ENCODE measurements at places on chromosomes 5 and 9.

GRCh38 chr9:69085569-69086283 lies 50.2 kb downstream of the FXN start:
- DNase-seq = no peak

GRCh38 chr5:95838001-95838520 lies 15.5 kb upstream of the GLRX start:
- no peak for DNase-seq

GRCh38 chr9:110526426-110526825 lies 53.1 kb downstream of the SVEP1 start:
- no peak for DNase-seq

DNA sequence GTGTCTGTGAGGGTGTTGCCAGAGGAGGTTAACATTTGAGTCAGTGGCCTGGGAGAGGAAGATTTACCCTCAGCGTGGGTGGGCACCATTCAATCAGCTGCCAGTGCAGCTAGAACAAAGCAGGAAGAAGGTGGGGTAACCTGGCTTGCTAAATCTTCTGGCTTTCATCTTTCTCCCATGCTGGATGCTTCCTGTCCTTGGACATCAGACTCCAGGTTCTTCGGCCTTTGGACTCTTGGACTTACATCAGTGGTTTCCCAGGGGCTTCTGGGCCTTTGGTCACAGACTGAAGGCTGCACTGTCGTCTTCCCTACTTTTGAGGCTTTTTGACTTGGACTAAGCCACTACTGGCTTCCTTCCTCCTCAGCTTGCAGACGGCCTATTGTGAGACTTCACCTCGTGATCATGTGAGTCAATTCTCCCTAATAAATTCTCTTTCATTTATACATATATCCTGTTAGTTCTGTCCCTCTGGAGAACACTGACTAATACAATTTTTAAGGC lies 38.1 kb downstream of the PBX3 start:
- DNase-seq = no peak

GRCh38 chr5:31847354-31847753 lies 208.4 kb downstream of the PDZD2 start:
- no peak for DNase-seq

- no peak for DNase-seq
Observed at GRCh38 chr5:137609127-137609526, 110.0 kb upstream of the SPOCK1 start.

DNA sequence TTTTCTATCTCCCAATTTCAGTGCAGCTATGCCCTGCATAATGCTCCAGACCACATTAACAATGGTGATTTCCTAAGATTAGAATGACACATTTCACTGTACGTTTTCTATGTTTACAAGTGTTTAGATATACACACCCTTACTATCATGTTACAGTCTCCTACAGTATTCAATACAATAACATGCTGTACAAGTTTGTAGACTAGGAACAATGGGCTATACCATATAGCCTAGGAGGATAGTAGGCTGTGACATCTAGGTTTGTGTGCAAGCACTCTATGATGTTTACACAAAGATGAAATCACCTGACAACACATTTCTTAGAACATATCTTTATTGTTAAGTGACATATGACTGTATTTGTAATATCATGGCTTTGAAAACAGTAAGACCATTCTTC lies 1435.6 kb upstream of the NUDT12 start:
- no peak for DNase-seq

DNA sequence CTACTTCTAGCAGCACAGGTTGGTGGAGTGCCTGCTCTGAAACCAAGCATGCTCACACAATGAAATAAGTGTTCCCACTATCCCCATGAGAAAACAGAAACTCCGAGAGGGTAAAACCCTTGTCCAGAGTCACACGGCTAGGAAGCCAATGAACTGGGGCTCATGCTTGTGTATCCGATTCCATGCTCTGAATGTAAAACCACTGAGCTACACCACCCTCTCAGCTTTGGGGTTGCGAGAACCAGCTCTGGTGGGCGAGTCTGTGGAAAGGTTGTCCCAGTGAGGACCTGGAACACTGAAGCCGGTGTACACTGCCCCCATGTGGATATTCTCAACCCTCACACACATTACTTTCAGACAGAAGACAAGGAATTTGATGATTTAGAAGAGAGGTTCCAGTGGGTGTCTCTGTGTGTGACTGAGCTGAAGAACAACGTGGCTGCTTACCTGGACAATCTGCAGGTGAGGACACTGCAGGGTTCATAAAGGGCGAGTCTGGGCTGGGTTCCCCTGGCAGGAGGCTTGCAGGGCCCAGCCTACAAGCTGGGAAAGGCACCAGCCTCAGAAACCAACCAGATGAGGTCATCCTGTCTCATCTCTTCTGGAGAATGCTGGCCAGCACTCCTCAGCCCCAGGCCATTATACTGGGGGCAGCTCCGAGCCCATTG lies 37.4 kb downstream of the ARHGEF37 start:
- no peak for DNase-seq

GRCh38 chr5:37876943-37877342 lies 37.1 kb upstream of the GDNF start:
- DNase-seq = no peak

DNA sequence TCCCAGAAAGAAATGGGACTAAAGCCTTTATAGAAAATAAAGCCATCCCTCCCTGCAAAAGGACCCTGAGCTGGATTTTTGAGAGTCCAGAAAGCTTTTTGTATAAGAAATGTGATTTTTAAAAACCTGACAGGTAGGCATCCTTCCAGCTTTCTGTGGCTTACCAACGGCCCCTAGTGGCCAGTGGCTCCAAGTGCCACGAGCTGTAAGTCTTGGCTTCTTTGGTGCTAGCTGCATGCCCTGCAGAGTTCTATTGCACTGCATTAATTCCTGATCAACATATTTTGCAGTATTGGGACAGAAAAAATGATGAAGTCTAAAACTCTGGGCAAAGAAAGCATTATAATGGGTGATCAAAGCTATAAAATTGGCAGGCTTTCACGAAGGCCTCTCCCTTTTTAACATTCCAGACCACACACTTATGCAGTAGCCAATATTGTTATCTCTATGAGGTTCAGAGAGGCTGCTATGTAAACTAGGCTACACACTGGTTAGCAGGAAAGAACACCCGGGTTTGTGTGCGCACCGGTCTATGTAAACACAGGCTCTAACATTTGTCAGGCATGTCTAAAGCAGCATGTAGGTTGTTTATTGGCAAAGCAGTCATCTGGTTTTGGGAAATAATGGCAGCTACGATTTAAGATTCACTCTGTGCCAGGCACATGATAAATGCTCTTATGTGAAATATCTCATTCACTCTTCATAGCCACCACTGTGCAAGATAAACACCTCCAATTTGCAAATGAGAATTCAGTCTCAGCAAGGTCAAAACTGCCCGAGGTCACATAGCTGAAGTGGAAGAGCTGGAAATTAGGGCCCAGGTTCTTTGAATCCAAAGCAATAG lies 55.2 kb downstream of the NMUR2 start:
- no peak for DNase-seq

DNA sequence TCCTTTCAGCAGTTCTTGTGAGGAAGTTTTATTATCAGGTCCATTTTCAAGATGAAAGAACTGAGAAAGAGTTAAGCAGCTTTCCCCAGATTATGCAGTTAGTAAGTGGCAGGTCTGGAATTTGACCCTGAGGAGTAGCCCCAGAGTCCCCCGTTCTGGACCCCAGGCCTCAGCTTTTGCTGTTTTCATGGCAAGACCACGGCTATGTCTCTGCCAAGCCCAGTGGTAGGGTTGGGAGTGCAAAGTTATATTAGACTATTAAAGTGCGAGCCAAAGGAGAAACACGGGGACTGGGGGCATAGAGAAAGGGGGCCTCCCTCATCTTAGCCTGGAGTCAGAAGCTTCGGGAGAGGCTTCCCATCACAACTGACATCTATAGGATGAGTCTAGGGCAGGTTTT lies 19.3 kb upstream of the ORM1 start:
- DNase-seq = no peak

GRCh38 chr5:129748913-129749880 lies 1.3 kb downstream of the MINAR2 start:
- no peak for DNase-seq

DNA sequence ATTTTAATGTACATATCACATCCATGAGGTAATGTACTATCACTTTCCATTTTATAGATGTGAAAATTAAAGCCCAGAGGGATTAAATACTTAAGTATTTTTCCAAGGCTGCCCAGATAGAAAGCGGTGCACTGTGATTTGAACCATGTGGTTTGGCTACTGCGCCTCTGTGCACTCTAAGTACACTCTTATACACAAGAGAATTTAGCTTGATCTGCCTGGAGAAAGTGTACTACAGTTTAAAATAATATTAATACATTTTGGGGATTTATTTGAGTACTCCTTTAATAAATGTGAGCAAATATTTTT lies 360.4 kb upstream of the ACTBL2 start:
- DNase-seq = no peak

- no peak for DNase-seq
Observed at GRCh38 chr9:106885451-106885850, 22.5 kb downstream of the ZNF462 start.

DNA sequence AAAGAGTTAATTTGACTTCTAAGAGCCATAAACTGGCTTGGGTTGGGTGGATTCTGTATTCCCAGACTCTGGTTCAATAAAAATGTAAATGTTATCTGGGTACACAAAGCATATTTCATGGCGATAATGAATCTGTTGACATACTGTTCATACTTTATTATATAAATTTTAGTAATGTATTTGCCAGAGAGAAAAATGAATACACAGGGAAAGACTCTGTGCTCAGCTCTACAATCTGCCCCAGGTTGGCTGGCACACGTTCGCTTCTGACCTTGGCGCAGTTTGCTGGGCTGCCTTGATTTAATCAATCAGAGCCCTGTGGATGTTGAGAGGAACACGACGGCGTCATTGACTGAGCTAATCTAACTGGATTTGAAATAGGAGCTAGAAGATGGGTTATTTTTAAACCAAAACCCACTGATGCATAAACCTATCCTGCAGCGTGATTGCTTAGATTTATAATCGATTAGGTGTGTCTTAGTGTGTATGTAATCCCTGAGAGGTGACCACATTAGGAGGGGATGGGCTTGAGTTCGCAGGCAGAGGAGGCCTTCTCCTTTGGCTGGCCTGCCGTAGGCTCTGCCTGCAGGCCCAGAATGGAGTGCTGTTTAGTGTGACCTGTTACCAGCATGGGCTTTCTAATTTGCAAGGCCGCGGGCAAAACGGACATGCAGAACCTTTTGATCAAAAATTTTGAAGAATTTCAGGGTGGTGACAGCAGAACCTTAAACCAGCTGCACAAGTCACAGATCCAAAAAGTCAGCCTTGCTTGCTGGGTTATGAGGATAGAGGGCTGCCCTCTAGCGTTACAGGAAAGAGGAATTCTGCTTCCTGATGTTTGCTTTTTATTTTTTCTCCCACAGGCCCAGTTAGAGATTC lies 3.9 kb upstream of the ADCY2 start:
- DNase-seq = no peak

- no peak for DNase-seq
Observed at GRCh38 chr5:139113892-139114291, 84.3 kb downstream of the SIL1 start.

DNA sequence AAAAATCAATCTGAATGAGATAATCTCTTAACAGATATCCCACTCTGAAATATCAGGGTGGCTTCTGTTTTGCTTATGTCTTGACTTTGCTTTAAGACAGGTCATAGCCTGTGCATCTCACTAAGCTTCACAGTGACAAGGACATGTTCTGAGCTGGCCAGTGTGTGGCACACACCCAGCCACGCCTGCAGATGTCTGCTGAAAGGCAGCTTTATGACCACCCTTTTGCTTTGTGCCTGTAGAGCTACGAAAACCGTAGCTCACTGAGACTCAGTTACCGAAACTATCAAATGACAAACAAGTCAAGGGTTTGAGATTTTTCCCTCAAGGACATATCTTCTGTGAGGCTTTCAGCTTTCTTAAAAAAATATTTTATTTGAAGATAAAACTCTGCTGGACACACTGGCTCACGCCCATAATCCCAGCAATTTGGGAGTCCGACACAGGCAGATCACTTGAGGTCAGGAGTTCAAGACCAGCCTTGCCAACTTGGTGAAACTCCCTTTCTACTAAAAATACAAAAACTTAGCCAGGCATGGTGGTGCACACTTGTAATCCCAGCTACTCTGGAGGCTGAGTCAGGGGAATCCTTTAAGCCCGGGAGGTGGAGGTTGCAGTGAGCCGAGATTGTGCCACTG lies 233.2 kb downstream of the SPATA31A1 start:
- DNase-seq = no peak

DNA sequence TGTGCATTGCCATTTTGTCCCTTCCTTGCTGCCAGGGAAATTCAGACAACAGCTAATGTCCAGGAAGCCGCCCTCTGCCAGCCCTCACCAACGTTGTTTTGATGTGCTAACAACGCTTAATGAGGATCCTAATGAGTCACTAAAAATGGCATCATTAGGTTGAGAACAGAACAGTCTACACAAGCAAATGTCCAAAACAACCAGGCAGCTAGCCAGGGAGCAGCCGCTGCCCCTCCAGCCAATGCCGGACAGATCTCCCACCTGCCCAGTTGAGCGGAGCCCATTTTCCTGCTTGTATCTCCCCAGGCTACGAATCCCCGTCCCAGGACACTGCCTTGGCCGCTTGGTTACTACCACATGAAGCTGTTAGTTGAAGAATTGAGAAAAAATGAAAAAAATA lies 40.4 kb upstream of the UNC5A start:
- DNase-seq = no peak

- no peak for DNase-seq
Observed at GRCh38 chr9:135796784-135797485, 95.0 kb downstream of the KCNT1 start.

GRCh38 chr5:123964884-123965283 lies 452.9 kb downstream of the CSNK1G3 start:
- DNase-seq = no peak

- DNase-seq = no peak
Observed at GRCh38 chr9:32554107-32554506, 1.7 kb upstream of the TOPORS start.

DNA sequence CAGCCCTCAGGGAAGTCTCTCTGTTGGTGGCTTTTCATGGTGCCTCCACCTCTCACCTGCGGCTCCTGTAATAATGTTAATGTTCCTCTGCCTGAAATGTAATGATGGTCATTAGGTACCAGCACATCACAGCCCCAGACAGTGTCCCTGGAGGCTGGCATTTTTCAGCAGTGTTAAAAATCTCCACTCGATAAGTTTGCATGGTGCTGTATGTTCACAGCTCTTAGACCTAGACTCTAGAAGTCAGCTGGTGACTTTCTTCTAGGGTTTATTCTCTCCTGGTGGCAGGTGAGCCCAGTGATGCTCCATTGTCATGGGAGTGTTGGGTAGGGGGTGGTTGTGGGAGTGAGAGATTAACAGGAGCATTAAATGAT lies 53.1 kb downstream of the GPR107 start:
- no peak for DNase-seq

GRCh38 chr9:117714282-117714681 lies 10.1 kb downstream of the TLR4 start:
- no peak for DNase-seq
